ENCODE measurements at places on chromosomes 3 and 15.
A peak's percentile ranks its signal among the peaks of the same experiment; 100 is the strongest.

GRCh38 chr3:143298380-143298779 lies 178.8 kb downstream of the CHST2 start:
- no peak for DNase-seq

GRCh38 chr15:80379693-80380092 lies 24.5 kb upstream of the ARNT2 start:
- no peak for DNase-seq

DNA sequence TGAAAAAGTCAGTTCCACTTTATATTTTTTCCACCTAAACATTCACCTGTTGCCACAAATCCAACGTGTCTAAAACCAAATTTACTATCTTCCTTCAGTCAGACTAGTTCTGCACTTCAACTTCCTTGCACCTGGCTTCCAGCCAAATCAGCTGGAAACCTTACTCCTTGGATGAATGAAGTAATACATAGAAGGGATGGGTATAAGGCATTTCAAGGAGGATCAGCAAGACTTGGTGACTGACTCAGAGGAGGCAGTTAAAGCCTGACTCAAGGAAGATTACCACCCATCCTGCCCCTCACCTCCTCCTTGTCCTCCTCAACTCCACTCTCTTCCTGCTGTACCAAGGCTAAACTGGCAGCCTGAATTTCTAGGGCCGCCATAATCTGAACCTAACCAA lies 37.1 kb downstream of the QTRT2 start:
- DNase-seq: peak; percentile 73

DNA sequence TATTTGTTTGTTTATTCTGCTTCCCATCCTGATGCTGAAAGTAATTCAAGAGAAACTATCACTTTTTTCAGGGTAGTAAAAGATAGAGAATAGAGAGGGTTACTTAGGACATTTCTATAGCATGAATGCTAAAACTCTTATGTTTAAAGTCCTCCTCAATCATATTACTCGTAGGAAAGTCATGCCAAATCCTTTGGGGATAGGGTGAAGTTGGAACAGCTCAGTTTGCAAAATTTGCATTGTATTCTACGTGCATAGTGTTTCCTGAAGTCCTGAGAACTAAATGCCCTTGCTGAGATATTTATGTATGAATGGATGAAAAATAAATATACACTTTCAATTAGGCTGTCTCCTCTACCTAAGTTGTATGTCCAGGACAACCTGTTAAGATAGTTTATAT lies 14.6 kb downstream of the PLSCR5 start:
- peak; percentile 48 for DNase-seq

DNA sequence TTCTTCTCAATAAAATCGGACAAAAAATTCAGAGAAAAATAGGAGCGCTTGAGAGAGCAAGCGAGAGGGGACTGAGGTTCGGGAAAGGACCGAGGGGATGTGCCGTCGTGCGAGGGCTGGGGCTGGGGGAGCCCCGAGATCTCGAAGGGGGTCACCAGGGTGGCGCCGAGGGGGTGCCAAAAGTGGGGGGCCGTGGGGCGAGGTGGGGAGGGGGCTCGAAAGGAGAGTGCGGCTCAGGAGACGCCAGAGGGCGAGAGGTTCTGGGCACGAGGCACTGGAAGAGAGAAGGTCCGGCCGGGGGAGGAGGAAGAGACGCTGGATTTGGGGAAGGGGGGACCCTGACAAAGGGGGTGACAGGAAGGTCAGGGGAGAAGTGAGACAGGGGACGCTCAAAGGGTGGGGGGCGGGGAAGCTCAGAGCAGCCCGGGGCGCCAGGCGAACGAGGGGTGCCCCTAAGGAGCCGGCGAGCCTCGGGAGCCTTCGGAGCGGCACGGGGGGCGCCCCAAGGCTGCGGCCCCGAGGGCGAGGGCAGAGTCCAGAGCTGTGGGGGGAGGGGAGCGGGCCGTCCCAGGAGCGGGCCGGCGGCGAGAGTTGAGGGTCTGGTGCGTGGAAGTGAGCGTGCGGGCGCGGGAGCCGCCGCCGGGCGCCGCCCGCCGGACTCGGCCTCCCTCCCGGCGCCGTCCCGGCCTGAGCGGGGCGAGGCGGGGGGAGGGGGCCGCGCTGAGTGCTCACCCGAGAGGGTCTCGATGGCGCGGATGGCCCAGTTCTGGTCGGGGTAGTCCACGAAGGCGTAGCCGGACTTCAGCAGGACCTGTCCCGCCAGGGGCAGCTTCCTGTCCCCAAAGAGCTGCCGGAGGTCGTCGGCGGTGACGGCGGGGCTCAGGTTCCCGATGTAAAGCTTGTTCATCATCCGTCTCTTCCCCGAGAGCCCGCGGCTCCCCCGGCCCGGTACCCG lies 514 bp downstream of the IGF2BP2 start:
- no peak for DNase-seq

All from skeletal muscle cell (primary cell).